ENCODE measurements at places on chromosomes 12 and 14.

- peak; percentile 21 for DNase-seq
Observed at GRCh38 chr14:61478971-61479473, 157.6 kb downstream of the PRKCH start.

GRCh38 chr12:94190623-94191022 lies 42.2 kb downstream of the PLXNC1 start:
- DNase-seq: no peak

DNA sequence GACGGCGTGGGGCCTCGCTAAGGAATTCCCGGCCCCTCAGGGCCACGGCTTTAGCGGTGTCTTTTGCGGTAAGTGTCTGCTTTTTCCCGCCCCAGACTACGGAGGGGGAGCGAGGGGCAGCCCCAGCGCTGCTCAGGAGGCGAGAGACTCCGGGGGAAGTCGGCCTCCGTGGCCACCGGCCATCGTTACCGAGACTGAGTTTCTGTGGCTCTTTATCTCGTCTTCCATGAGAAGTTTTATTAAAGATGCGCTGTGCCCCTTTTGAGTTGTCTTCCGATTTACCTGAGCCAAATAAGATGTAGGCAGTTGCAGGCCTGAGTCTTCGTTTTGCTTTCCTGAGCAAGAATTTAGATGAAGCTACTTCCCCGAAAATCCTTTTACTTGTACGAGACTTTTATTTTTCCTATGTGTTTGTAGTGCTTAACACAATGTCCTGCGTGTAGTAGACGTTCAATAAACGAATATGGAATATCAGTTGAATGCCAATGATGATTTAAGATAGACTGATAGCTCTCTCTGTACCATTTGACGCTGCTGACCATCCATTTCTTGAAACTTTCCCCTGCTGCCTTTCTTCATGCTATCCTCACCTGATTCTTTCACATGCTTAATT lies 462 bp downstream of the SRP54 start:
- DNase-seq: no peak

GRCh38 chr12:75716291-75717025 lies 205.0 kb upstream of the KRR1 start:
- no peak for DNase-seq

GRCh38 chr12:107649661-107650061 lies 35.9 kb upstream of the PWP1 start:
- DNase-seq: no peak

DNA sequence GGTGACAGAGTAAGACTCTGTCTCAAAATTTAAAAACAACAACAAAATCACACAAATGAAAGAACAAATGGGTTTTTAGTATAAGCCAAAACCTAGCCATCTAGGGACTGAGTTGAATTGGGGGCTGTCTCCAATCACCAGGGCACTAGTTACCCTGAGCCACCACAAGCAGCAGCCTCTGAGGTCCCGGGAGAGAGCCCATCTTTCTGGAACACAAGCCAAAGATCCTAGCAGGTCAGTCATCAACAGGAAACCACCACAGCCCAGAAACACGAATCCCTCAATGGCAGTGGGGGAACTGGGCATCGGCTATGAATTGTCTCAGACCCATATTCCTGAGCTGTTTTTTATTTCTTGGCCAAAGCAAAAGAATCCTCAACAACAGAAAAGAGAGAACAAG lies 75.3 kb downstream of the KDM2B start:
- no peak for DNase-seq

GRCh38 chr14:88195676-88196075 lies 127.4 kb downstream of the KCNK10 start:
- no peak for DNase-seq

- no peak for DNase-seq
Observed at GRCh38 chr12:79378496-79378895, 312.3 kb downstream of the PAWR start.

GRCh38 chr12:58575256-58575655 lies 345.0 kb downstream of the LRIG3 start:
- DNase-seq: no peak

GRCh38 chr12:131830335-131830913 lies 2.2 kb downstream of the MMP17 start:
- no peak for DNase-seq

- no peak for DNase-seq
Observed at GRCh38 chr14:86796221-86797074, 1196.5 kb downstream of the GALC start.

- no peak for DNase-seq
Observed at GRCh38 chr12:52327830-52328500, 6.8 kb upstream of the KRT83 start.

DNA sequence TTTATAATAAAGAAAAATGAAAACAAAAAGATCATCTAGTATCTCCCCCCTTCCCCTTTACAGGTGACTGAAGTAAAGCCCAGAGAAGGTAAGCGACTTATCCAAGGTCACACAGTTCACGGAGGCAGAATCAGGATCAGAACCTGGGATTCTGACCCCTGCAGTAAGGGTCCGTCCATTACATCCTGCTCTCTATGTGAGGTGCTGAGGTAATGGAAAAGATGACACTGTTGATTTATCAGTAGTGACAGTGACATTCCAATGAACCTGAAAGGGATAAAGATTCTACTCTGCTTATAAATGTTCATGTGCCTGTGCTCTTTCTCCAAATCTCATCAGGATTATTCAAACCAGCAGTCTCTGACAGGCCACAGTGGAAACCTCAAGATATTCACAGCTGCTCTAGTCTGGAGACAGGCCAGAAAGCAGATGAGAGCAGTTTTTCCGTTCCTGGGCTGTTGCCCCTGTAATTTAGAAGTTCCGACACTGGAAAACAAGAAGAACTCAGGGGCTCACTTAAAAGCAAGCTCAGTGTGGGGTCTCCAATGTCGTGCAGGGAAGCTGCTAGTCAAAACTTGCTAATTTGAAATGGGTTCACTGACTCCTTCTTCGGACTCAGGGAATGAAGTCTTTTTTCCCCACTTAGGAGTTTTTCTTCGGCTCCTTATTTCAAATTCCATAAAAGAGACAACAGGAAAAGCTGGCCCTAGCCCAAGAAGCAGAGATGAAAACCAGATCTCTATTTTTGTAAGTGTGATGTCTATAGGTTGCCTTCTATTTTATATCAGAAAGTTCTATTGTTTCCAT lies 131.8 kb upstream of the EEA1 start:
- no peak for DNase-seq

- no peak for DNase-seq
Observed at GRCh38 chr12:103178366-103179080, 221.0 kb downstream of the ASCL1 start.

DNA sequence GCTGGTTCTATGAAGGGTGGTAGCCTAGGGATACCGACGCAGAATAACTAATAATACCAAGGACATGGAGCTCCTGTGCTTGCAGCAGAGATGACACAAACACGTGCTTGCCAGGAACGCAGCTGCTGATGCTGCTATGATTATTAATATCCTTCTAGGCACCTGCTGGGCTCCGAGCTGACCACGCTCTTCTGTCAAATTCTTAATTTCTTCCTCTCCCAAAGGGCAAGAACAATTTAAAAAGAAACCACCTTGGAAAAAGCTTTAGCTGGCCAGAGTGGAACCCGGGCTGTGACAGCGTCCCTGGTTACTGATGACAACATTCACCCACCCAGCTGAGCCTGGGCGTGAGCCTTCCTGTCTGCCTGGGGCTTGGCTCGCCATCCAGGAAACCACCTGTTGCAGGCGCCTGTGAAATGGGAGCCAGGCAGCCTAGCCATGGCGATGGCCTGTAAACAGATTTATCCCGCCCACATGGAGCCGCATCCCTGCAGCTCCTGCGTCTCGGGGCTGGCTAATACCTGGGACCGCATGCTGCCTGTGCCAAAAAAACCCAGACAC lies 28.8 kb downstream of the CLMN start:
- no peak for DNase-seq

DNA sequence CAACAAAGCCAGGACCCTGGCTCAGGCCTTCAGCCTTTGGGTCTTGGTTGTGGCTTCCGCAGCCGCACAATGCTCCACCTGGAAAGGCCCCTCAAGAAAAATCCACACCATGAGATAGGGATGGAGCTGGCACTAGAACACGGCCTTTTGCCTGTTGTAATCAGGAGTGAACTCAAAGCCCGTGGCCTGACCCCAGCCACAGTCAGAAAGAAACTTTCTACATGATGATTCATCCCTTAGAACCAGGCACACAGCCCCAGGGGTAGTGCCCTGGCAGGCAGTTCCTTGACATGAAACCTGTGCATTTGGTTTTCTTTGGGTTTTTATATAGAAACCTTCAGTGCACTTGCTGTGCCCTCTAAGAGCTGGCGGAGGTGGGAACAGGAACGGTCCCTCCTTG lies 5.1 kb downstream of the CLMN start:
- no peak for DNase-seq

- DNase-seq: no peak
Observed at GRCh38 chr12:29148596-29148910, 525 bp upstream of the FAR2 start.

DNA sequence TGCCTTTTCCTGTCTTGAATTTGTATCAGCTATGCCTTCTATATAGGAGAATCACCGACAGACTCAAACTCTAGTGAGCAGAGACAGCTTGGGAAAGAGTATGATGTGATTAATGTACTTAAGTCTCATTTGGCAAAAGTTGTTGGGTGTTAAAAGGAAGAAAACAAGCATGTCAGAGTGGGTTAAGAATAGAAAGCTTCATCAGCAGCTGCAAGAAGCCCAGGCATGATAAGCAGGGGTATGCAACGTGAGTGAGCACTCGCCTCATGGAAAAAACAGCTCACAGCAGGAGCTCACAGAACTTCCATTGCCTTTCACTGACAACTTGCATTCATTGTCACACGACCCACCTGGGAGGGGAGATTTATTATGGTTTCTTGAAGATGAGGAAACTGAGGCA lies 35.9 kb upstream of the WNK1 start:
- DNase-seq: no peak

DNA sequence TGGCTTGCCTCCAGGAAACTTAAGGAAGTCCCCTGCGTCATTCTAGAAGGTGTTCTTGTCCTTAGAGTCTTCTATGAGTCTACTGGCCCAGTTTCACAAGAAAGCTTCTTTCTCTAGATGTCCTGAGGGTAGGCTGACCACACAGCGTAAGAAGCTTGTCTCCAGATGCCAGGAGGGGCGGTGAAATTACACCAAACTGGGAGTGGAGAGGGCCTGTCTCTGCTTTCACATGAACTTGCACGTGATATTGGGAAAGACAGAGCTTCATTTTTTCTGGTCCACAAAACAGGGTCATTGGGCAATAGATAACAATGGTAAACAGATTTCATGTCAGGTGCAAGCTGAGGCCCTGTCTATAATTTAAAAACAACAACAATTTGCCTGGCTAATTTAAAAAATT lies 85.7 kb upstream of the TBX3 start:
- no peak for DNase-seq

- no peak for DNase-seq
Observed at GRCh38 chr12:6700646-6701051, at the start of gene PIANP. TSS of gene PIANP (minus strand) at chr12:6700815. CDS start at chr12:6698061, 2,754 bp downstream.

DNA sequence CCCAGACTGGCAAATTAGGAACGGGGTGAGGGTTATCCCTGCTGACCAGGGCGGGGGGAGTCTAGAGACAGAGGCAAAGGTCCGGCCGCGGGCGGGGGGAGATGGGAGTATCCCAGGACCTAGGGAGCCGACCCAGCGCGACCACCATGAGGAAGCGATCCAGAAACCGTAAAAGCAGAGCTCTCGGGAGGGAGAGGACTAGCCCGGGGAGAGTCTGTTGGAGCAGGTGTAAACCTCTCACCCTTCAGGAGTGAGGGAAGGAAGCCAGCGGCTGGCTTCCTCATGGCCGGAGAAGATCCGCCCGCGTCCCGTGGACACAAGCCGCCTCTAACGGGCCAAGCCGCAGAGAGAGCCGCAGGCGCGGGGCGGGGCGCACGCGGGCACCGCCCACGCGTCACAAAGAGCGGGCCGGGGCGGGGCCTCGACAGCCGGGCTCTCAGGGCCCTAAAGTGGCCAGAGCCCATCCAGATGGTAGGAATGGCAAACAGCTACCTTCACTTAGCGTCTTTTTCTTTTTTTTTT lies at the start of gene ACRBP:
TSS of gene ACRBP (minus strand) at position 350 of the 522 bp plus-strand sequence. CDS start at position 284, 66 bp downstream.
- no peak for DNase-seq

GRCh38 chr12:1306817-1307216 lies 287.6 kb downstream of the FBXL14 start:
- DNase-seq: no peak

DNA sequence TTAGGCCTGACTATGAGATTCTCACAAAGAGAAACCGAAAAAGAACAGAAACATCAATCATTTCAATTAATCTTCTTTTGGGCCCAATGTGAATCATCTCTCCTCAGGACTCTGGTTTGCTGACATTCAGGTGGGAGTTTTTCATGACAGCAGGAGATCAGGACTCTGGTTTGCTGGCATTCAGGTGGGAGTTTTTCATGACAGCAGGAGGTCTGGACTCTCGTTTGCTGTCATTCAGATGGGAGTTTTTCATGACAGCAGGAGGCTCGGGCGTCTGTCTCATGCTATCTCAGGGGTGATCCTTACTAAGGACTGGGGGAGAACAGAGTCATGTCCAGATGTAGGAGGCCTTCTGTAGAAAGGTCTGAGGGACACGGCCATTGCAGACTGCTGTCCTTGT lies 40.1 kb upstream of the PARP11 start:
- no peak for DNase-seq

- no peak for DNase-seq
Observed at GRCh38 chr12:60201891-60202290, 606.1 kb downstream of the SLC16A7 start.

DNA sequence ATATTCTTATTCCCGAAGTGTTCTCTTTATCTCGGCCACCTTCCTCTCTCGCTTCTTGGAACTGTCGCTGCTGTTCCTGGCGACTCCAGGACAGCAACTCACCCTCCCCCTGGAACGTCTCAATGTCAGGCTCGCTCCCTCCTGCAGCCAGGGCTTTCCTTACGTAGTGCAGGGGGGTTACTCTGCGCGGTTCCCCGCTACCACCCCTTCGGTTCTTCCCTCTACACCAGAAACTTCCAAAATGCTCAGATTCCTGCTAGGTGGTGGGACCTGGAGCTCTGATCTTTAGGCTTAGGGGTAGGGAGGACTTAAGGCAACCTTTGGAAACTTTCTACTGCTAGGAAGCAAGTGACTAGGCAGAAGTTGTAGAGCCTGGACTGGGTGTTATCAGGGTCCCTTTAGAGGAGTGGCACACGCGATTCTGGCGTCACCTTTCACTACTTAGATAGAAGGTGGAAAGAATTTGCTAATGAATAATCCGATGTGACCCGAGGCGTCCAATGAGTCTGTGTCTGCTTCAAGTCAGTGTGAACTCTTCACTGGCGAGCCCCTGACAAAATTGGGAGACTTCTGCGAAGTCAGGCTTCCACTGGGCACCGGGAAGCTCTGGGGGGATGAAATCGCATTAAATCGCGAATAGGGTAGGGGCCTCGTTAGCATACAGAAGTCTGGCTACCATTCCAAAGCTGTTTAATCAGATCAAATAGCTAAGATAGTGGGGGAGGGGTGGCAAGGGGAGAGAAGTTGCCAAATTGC lies 900 bp upstream of the DPF3 start:
- no peak for DNase-seq
